Activated CD8-positive, alpha-beta memory T cell treated with anti-CD3 and anti-CD28 coated beads for 1 hour (primary cell): ENCODE measurements at places on chromosomes 5 and 9.

DNA sequence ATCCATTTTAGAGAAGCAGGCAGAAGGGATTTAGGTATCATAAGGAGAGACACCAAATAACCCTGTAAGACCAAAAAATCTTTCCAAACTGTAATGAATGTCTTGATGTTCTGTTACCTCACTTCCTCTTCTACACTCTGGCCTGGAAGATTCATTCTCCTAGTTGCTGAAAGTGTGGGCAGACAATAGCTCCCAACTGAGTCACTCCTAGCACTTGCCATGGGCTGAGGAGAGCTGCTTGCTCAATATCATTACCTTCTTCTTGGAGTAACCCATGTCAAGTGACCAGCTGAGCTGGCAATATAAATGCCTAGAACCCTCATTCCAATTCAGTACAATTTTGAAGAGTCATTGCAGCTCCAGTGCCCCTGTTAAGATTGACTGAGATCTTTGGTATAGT lies 1985.5 kb upstream of the CDH6 start:
- DNase-seq, result no peak

DNA sequence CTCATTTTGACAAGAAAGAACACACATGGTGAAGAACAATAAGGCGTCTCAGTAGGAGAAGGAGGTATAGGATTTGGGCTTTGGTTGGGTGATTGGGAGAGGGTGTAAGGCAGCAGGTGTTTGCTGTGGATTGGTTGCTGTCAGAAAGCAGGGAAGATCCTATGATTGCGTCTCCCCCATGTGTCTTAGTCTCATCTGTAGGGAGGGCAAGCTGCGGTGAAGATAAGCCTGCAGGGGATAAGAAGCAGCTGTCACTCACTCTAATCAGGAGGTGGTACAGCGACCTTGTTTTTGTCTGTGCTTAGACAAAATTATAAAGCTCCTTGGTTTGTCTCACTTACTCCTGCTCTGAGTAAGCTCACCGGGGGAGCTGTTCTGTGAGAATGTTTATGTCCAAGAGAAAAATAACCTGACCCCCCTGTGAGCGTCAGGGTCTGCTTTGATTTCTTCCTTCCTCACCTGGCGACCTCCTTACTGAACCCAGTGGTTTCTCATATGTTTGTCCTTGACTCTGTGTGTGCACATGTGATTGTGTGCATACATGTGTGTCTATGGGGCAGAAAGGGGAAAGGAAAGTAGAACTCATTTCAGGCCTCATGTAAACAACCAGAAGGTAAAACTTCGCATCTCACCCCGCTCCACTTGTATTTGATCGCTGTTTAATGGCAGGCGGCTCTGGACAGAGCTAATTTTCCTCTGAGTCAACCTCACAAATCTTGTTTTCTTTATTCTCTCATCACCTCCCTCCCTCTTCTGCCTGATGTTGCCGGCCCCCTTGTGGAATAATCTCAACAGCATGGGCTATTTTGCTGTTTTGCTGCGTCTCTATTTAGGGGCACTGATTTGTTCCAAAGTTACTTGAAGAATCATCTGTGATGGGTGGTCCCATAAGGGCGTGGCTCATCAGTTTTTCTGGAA lies 105.6 kb downstream of the TENT4A start:
- DNase-seq, result no peak

DNA sequence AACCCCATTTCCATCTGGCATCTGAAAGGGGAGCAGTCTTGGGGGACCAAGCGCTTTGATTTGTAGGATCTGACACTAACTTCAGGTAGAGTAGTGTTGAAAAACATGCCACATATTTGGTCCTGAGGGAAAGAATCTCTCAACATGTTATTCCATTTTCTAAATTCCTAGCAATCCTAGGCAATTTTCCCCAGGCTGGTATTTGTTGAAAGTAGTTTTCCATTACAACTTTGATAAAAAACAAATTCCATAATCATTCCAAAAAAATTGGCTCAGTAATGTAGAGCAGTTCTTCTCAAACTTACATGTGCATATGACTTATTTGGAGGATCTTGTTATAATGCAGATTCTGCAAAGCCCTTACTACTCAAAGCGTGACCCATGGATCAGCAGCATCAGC lies 477.9 kb downstream of the ACTL7B start:
- no peak for DNase-seq

- no peak for DNase-seq
Observed at GRCh38 chr5:74063821-74064220, 437.8 kb downstream of the ARHGEF28 start.
